Karpas-422 (cell line): ENCODE measurements at places on chromosomes 2 and 18. TPM values are rescaled to one million over a fixed set of nuclear protein-coding genes. Genes with fewer than 3 reads are reported as not detected.

The NEMP2 gene
- 10.6 and 11.1 TPM in 2 replicates for total RNA-seq

The CIB4 gene
- total RNA-seq: not detected in 2 replicates

The POTEJ gene
- total RNA-seq: not detected in 2 replicates

The UPP2 gene
- not detected in 2 replicates for total RNA-seq

The MSTN gene
- total RNA-seq: 0.11 and 0.22 TPM in 2 replicates

The LAMA3 gene
- total RNA-seq: not detected in 2 replicates

The CNTNAP5 gene
- 0.25 and 0.78 TPM in 2 replicates for total RNA-seq

The KCNG2 gene
- not detected in 2 replicates for total RNA-seq

The SKA1 gene
- 20.3 and 28.8 TPM in 2 replicates for total RNA-seq

The SLC39A6 gene
- 72.6 and 114 TPM in 2 replicates for total RNA-seq

The PRSS56 gene
- total RNA-seq: not detected in 2 replicates

The RGPD3 gene
- total RNA-seq: not detected in 2 replicates

The ANKRD62 gene
- total RNA-seq: not detected in 2 replicates

The C2orf78 gene
- total RNA-seq: not detected in 2 replicates

The SPEG gene
- not detected in 2 replicates for total RNA-seq

The WDR7 gene
- 7.6 and 20.9 TPM in 2 replicates for total RNA-seq

The TMEM131 gene
- 11.2 and 20.9 TPM in 2 replicates for total RNA-seq

The CAPN13 gene
- total RNA-seq: not detected in 2 replicates

The ADCYAP1 gene
- total RNA-seq: not detected in 2 replicates

The CNGA3 gene
- 0.07 TPM in 1 of 2 replicates, not detected in the other for total RNA-seq

The PARD6G gene
- not detected in 2 replicates for total RNA-seq

The RAPGEF4 gene
- 0.47 and 0.97 TPM in 2 replicates for total RNA-seq

The RGPD4 gene
- not detected in 2 replicates for total RNA-seq

The C2orf66 gene
- not detected in 2 replicates for total RNA-seq

The SAG gene
- total RNA-seq: not detected in 2 replicates

The PLA2R1 gene
- total RNA-seq: not detected in 2 replicates

The RAB27B gene
- total RNA-seq: 0.11 TPM in 1 of 2 replicates, not detected in the other

The SERPINB13 gene
- not detected in 2 replicates for total RNA-seq

The PLEK gene
- 224 and 232 TPM in 2 replicates for total RNA-seq

The TMX3 gene
- 69.2 and 154 TPM in 2 replicates for total RNA-seq

The STAT4 gene
- total RNA-seq: not detected in 2 replicates

The ERICH2 gene
- not detected in 2 replicates for total RNA-seq

The RNF181 gene
- 332 and 398 TPM in 2 replicates for total RNA-seq

The OTX1 gene
- 1.9 and 6.4 TPM in 2 replicates for total RNA-seq

The PMS1 gene
- 29.7 and 41.9 TPM in 2 replicates for total RNA-seq

The TRAPPC8 gene
- 26.2 and 93.1 TPM in 2 replicates for total RNA-seq

The ANKRD30B gene
- total RNA-seq: not detected in 2 replicates

The IL18R1 gene
- total RNA-seq: 0.36 TPM in 1 of 2 replicates, not detected in the other

The CHRND gene
- total RNA-seq: not detected in 2 replicates

The PID1 gene
- total RNA-seq: not detected in 2 replicates

The SPP2 gene
- not detected in 2 replicates for total RNA-seq

The TCF4 gene
- 181 and 261 TPM in 2 replicates for total RNA-seq

The HNMT gene
- not detected in 2 replicates for total RNA-seq

The FAM110C gene
- total RNA-seq: not detected in 2 replicates

The DPYSL5 gene
- total RNA-seq: not detected in 2 replicates

The NOL4 gene
- total RNA-seq: 6.5 and 18.5 TPM in 2 replicates

The NBAS gene
- total RNA-seq: 29.9 and 30.4 TPM in 2 replicates

The TP53I3 gene
- 3.4 and 13.5 TPM in 2 replicates for total RNA-seq

The TFPI gene
- total RNA-seq: not detected in 2 replicates

The SESTD1 gene
- total RNA-seq: 0.04 and 0.07 TPM in 2 replicates

The LYG1 gene
- 2.4 and 2.7 TPM in 2 replicates for total RNA-seq
